Kidney (tissue), 22 donors: ENCODE measurements at places on chromosomes 2 and 18.

DNA sequence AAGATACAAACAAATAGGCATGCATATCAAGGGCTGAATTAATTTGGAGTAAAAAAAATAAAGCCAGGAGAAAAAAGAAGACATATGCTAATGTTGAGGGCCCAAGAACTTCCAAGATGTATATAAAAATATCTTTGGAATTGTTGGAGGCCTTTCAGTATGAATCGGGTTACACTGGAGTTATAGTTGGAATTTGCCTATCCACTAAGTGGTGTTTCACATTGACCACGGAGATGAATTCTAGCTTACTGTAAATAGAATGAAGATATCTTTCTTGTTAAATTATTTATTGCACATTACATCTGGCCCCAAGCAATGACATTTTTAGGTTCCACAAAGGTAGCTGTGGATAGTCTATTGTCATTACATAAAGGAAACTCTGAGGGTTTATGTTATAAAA lies 38.5 kb upstream of the TRIB2 start:
- DNase-seq: no peak

GRCh38 chr2:27262379-27263286 lies at the start of gene SLC30A3:
SLC30A3 (minus strand) TSS chr2:27263047; CDS start chr2:27262906, 141 bp downstream.
- DNase-seq: peak; percentile 60

GRCh38 chr2:10048501-10049171 lies 5.3 kb downstream of the KLF11 start:
- no peak for DNase-seq

GRCh38 chr18:23740105-23740830 lies 51.0 kb downstream of the LAMA3 start:
- no peak for DNase-seq

DNA sequence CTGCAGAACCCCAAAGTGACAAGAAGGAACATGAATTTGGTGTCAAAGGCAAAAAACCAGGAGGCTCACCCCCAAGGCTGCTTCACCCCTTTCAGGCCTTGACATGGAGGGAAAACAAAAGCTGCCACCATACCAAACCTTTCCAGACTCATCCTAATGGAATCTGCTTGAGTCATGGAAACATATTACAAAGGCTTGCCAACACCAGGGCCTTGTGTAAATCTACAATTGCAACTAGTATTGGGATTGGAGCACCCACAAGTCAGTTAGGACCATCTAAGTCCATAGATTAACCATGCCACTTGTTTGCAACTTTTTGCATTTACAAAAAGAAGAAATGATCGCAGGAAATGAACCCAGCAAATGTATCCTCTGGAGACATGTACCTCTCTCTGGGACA lies 297.6 kb downstream of the CDCA7 start:
- no peak for DNase-seq

GRCh38 chr2:190696792-190697398 lies 48.0 kb downstream of the NAB1 start:
- DNase-seq: peak; percentile 45

DNA sequence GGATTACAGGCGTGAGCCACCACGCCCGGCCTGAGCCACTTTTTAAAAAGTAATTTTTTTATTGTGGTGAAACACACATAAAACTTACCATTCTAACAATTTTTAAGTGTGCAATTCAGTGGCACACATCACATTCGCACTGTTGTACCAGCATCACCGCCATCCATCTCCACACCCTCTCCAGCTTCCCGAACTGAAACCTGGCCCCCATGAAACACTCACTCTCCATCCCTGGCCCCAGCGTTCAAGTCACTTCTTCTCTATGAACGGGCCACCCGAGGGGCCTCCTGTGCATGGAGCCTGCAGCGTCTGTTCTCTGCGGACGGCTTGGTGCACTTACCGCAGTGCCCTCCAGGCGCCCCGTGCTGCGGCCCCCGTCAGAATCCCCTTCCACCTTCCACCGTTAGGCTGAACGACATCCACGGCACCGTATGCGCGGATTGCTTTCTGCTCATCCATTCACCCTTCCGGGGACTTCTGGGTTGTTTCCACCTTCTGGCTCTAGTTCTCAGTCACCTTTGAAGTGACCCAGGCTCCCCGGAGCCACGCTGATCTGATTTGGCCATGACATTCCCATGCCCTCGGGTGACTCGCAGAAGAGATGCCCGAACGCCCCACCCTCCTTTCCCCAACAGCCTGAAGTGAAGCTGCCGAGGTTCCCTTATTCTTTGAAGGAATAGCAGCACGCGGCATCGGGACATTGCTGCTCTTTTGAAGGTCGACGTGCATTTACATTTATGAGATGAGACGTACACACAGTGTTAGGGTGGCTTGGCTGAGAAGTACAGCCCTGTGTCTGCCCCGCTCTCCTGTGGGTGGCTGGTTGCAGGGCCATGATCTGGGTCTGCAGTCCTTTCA lies 134.4 kb downstream of the MBP start:
- DNase-seq: no peak
